Activated naive CD8-positive, alpha-beta T cell treated with anti-CD3 and anti-CD28 coated beads, Interleukin-2, amount 50 U/mL, for 24 hours (primary cell): ENCODE measurements at places on chromosomes 3 and 15.

DNA sequence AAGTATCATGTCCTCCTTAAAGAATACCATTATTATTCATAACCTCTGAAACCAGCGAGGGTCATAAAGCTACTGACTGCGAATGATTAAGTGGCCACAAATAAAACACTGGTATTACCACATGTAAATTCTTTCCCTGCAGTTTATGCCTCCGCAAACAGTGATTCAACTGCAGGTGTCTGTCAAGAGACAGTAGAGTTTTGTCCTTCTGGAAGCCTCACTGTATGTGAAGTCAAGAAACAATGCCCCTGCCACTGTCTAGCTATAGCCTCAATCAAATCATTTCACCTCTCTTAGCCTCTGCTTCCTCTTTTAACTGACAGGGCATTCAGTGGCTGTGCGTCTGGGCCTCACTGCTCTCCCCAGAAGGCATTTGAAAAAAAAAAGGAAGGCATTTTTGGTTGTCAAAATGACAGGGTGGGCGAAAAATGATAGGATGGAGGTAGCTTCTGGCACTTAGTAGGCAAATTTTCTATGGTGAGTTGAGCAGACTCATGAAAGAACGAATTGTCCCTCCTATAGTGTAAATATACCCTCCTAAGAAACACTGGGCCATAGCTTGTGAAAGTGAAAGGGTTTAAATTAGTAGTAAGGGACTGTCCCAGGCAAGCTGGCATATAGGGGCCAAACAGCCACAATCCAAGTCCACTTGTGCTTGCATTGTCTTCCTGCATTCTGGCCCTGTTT is 66.7 kb downstream of the FILIP1L start:
- no peak for DNase-seq
- H3K27ac ChIP-seq: peak overlapping the region; percentile 30
- H3K4me3 ChIP-seq: peak overlapping the region; percentile 21
- H3K4me1 ChIP-seq: peaks cover 32% of the 10 kb centered on the region
- peaks cover 2% of the 10 kb centered on the region for H3K36me3 ChIP-seq

GRCh38 chr3:11835028-11835639 is 11.6 kb downstream of the TAMM41 start:
- no peak for DNase-seq
- no peak overlapping the region for H3K27ac ChIP-seq
- H3K4me1 ChIP-seq: no peaks in the 10 kb centered on the region

- H3K4me3 ChIP-seq: no peak overlapping the region
- no peak for DNase-seq
- H3K27ac ChIP-seq: no peak overlapping the region
- H3K27me3 ChIP-seq: peaks cover 2% of the 10 kb centered on the region
Observed at GRCh38 chr3:176919836-176920765, 277.2 kb downstream of the TBL1XR1 start.

DNA sequence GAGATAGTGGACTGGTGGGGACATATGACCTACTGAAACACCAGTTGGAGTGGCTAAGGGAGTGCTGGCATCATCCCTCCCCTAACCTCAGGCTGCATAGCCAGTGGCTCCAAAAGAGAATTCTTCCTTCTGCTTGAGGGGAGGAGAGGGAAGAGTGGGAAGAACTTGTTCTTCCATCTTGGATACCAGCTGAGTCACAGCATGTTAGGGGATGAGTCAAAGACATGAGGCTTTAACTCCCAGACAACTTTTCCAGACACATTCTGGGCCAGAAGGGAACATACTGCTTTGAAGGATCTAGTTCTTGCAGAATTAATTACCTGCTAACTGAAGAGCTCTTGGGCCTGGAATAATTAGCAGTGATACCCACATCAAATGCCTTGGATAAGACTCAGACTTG is 36.8 kb upstream of the PEX5L start:
- H3K27me3 ChIP-seq: no peaks in the 10 kb centered on the region
- no peaks in the 10 kb centered on the region for H3K36me3 ChIP-seq
- H3K27ac ChIP-seq: no peak overlapping the region
- H3K4me1 ChIP-seq: no peaks in the 10 kb centered on the region

DNA sequence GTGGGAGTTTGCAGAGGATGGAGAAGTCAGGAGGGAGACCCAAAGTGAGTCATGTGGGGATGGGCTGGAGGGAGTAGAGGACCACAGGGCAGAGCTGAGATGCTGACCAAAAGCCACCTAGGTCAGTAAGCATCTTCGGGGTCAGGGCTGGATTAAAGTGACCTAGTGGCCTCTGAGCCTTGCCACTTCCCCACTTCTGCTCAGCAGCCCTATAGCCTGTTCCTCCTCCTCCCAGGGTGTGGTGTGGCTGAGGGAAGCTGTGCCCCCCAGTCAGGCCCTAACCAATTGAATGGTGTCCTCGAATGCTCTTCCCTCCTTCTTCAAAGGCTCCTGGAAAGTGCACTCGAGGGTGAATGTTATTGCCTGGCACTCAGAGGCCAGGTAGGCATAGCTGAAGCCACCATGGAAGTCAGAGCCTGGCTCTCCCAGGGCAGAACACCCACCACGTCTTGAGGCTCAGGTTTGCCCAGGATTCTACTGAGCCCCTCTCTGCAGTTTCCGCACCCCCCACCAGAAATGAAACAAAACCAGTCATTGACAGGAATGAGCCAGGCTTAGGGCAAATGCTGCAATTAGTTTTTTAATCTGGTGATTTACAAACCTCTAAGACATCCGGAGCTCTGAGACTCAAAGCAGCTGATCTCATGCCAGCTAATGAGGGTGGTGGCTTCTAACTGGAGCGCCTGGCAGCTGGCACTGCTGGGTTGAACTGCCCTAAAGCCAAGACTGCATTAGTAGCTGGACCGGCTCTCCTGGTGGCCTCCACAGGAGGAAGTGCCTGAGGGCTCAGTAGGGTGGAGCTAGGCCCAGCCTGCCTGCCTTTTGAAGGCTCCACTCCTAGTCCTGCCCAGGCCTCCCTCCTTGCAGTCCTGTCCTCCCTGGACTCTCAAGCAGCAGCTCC is 26.0 kb upstream of the VIPR1 start:
- H3K27ac ChIP-seq: no peak overlapping the region
- peaks cover 5% of the 10 kb centered on the region for H3K27me3 ChIP-seq
- H3K4me3 ChIP-seq: no peak overlapping the region

DNA sequence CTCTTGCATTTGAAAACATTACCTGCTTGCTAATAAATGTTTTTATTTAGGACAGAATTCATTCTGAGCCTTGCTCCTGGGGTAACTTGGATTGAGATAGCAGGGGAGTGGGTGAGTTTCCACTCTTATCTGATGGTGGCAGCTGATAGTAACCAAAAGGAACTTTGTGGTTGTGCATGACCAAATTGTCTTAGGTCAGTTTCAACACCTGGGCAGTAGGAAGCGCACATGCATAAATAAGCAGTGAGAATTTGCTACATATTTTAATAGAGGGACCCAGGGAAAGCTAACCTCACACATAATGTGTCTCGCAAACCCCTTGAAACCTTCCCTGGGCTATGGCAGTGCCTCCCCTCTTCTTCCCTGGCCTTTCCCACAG is 65.4 kb upstream of the XCR1 start:
- H3K4me1 ChIP-seq: peaks cover 51% of the 10 kb centered on the region
- no peak overlapping the region for H3K4me3 ChIP-seq
- H3K36me3 ChIP-seq: no peaks in the 10 kb centered on the region
- H3K27me3 ChIP-seq: peaks cover 17% of the 10 kb centered on the region
- H3K27ac ChIP-seq: no peak overlapping the region
- no peak for DNase-seq

DNA sequence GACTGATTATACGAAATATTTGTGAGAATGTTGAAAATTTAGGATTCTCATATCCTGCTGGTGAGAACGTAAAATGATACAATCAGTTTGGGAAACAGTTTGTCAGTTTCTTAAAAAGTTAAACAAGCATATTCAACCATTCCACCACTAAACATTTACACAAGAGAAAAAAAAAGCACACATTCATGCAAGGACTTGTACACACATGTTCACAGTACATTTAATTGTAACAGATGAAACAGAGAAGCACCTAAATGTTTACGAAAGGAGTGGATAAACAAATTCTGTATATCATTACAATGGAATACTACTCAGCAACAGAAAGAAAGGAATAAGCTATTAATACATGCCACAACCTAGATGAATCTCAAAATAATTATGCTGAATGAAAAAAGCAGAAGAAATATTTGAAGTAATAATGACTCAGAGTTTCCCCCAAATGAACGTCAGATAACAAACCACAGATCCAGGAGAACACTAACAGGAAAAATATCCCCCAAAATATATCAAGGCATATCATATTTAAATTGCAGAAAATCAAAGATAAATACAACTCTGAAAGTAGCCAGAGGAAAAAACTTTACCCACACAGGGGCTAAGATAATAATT is 14.3 kb downstream of the ANKRD28 start:
- H3K4me1 ChIP-seq: peaks cover 31% of the 10 kb centered on the region
- H3K27me3 ChIP-seq: no peaks in the 10 kb centered on the region
- H3K36me3 ChIP-seq: peaks cover 23% of the 10 kb centered on the region
- no peak overlapping the region for H3K27ac ChIP-seq
- DNase-seq: no peak

DNA sequence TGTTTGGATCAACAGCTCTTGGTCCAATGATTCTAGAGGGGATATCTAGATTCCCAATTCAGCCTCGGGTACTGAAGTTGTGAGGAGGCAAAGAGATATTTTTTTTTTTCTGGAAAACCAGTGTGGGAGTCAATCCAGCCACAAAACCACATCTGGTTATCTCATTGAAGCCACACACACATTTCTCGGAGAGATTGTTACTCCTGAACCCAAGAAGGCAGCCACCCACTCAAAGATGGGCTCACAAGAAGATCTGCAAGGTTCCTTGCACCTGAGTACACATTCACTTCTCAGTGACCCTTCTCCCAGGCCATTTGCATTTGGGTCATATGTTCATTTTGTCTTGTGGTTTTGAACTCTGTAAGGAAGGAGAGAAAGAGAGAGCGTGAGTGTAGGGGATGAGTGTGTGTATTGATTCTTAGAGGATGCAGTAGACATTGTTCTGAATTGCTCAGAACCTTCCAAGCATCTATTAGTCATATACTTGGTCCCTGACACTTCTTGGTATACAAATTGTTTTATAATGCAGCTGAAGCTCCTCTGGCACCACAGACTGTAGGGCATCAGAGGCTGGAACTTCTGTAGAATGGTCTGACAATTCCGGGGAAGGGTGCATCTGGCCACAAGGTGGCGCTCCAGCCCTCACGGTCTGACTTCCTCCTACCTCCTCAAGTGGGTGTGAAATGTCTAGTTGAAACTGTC is 39.3 kb upstream of the TRA2B start:
- DNase-seq: peak; percentile 93
- H3K27ac ChIP-seq: peak overlapping the region; percentile 52
- H3K27me3 ChIP-seq: peaks cover 15% of the 10 kb centered on the region
- H3K4me1 ChIP-seq: peaks cover 35% of the 10 kb centered on the region
- peak overlapping the region; percentile 18 for H3K4me3 ChIP-seq
- H3K36me3 ChIP-seq: peaks cover 8% of the 10 kb centered on the region

DNA sequence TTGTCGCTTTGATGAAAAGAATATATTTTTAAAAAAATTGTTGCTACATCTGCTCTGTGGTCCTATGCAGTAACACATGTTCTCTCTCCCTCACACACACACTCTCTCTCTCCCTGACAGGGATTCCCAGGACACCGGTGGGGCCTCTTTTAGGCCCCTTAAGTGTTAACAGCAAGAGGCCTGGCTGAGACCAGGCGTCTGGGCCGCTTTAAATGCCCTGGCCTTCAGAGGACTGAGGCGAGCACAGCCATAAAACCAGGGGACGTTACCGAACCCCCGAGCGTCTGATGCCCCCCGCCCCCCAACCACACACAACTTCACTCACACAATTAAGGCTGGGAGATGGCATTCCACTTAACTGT is 1.7 kb downstream of the BNC1 start:
- H3K4me1 ChIP-seq: peaks cover 9% of the 10 kb centered on the region
- no peaks in the 10 kb centered on the region for H3K36me3 ChIP-seq
- no peak overlapping the region for H3K4me3 ChIP-seq
- no peak for DNase-seq

GRCh38 chr15:64050281-64051092 is 4.2 kb upstream of the DAPK2 start:
- peaks cover 14% of the 10 kb centered on the region for H3K4me1 ChIP-seq
- H3K27ac ChIP-seq: no peak overlapping the region
- H3K27me3 ChIP-seq: peaks cover 20% of the 10 kb centered on the region
- no peak for DNase-seq

DNA sequence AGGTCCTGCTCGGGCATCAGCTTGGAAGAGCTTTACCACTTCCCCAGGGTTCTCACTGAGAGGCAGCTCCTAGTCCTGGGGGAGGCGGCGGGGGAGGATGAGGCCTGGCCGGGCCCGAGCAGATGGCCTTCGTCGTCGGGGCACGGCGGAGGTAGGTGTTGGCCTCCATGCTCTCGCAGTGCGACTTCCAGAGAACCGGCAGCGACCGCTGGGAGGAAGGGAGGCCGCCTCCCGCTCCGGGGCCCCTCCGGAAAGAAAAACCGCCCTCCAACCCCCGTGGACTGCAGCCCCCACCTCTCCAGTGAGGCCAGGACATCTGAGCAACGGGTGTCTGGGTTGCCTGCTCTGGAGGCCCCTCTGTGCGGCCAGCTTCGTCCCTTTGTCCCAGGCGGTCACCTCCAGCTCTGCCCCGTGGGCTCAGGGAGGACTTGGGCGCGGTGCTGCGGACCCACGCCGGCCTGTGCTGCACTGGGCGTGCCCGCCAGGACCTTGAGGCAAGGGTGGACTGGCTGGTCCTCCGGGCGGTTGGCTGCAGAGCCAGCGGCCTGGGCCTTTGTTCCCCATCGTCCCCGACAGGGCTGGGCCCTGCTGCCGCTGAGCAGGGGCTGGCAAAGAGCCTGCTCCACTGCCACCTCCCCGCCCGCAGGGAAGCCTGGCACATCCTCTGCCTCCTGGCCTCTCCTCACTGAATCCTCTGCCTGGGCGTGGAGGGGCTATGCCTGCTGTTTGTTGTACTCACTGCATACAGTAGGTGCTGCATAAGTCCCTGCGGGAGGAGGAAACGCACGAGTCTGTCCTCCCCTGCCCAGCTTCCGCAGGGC is 13.6 kb upstream of the GP9 start:
- H3K4me1 ChIP-seq: peaks cover 2% of the 10 kb centered on the region
- H3K27me3 ChIP-seq: peaks cover 13% of the 10 kb centered on the region
- H3K27ac ChIP-seq: no peak overlapping the region
- no peak for DNase-seq
- H3K36me3 ChIP-seq: no peaks in the 10 kb centered on the region
- no peak overlapping the region for H3K4me3 ChIP-seq

- H3K27me3 ChIP-seq: no peaks in the 10 kb centered on the region
- DNase-seq: no peak
- no peak overlapping the region for H3K27ac ChIP-seq
- no peaks in the 10 kb centered on the region for H3K4me1 ChIP-seq
- no peak overlapping the region for H3K4me3 ChIP-seq
Observed at GRCh38 chr3:31167666-31168065, 273.2 kb upstream of the GADL1 start.

GRCh38 chr3:185470323-185470722 is 28.5 kb downstream of the TMEM41A start:
- peaks cover 11% of the 10 kb centered on the region for H3K36me3 ChIP-seq
- no peak for DNase-seq
- H3K27me3 ChIP-seq: no peaks in the 10 kb centered on the region
- no peak overlapping the region for H3K4me3 ChIP-seq
- no peak overlapping the region for H3K27ac ChIP-seq

GRCh38 chr3:194368918-194369317 is 625 bp downstream of the LRRC15 start:
- H3K4me3 ChIP-seq: no peak overlapping the region
- no peak overlapping the region for H3K27ac ChIP-seq
- no peaks in the 10 kb centered on the region for H3K4me1 ChIP-seq
- peaks cover 24% of the 10 kb centered on the region for H3K27me3 ChIP-seq
- no peak for DNase-seq

- H3K4me3 ChIP-seq: no peak overlapping the region
- no peaks in the 10 kb centered on the region for H3K36me3 ChIP-seq
- no peak for DNase-seq
- no peaks in the 10 kb centered on the region for H3K4me1 ChIP-seq
Observed at GRCh38 chr15:62799037-62799436, 243.5 kb upstream of the TPM1 start.
